ENCODE measurements at places on chromosomes 12 and 14.

DNA sequence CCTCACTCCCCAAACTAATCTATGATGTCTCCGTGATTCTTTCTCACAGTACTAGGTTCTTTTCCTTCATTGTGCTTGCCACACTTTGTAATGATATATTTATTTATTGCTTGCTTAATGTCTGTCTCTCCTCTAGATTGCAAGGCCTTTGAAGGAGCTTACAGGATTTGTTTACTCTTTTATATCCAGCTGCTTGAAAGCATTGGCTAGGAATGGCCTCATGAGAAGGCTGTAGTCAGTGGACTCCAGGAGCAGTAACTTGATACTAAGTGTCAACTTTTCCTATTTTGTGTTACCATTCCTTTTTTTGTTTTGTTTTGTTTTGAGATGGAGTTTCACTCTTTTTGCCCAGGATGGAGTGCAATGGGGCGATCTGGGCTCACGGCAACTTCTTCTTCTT, 7.3 kb upstream of the FAM234B start:
- no peak for DNase-seq

DNA sequence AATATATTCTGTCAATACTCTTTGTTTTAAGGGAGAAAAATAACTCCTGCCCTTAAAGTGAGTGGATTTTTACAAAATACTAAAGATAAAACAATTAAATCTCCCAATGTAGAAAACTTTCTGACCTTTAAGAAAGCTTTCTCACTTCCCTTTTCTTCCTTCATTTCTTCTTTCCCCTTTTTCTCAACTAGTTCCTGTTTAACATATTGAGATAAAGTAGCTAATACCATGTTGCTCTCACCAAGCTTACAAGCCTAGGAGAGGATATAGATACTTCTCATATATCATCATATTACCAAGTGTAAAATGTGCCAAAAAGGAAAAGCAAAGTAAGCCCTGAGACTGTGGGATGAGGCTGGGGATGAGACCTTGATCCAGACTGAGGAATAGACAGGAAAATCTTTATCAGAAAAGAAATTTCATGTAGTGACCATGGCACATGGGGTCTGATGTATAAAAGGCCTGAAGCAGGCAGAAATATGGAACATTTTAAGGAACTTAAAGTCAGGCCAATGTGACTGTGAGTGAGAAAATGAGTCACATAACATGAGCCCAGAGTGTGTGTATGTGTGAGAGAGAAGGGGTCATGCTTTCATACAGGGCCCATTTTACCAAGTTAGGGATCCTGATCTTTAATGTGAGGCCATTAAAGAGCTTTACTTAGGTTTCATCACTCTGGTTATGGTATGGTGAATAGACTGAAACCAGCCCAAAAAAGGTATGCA, 1.6 kb upstream of the RPL10L start:
- DNase-seq = no peak

GRCh38 chr12:57530396-57531142, 7.9 kb downstream of the MBD6 start:
- DNase-seq = no peak

- no peak for DNase-seq
These were observed 145.3 kb downstream of the BCAT1 start for GRCh38 chr12:24803430-24804245.

DNA sequence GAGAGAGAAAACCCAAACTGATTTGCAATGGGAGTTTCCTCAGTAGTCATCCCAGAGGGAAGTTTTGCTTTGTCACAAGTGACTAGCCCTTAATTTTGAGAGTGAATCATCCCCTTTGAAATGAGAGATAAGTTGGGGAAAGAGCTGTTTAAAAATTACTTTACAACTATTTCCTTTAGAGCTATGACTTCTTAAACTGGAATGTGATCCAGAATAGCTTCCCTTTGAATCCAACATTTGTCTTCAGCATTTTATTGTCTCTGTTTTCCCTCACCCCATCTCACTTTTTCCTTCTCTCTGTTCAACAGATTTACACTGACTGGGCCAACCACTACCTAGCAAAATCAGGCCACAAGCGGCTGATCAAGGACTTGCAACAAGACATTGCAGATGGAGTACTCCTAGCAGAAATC, 109.3 kb downstream of the NAV3 start:
- no peak for DNase-seq

DNA sequence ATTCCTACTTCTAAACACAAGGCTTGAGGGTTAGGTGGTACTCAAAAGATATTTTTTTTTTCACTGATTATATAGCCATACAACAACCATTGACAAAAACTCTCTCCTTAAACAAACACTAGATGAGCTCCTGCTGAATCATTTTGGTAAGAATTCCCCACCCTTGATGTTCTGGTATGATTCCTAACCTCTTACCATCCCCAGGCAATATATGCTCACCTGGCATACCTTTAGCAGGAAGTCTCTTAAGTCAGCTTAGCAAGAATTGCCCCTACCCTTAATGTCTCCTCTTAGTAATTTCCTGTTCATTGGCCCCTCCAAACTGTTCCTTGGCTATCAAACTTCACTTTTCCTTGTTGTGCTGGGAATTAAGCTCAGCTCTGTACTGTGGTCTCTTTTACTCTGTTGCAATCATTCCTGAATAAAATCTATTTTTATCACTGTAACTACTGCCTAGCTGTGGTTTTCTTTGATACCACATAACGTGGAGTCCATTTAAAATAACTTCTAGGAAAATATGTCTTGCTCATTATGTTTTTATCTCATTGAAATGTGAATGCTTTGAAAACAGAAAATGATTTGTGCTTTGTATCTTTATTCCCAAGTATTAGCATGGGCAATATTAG, 712.6 kb downstream of the SLC16A7 start:
- DNase-seq = no peak

- no peak for DNase-seq
These were observed 40.9 kb downstream of the SLC4A8 start for GRCh38 chr12:51465491-51465890.

DNA sequence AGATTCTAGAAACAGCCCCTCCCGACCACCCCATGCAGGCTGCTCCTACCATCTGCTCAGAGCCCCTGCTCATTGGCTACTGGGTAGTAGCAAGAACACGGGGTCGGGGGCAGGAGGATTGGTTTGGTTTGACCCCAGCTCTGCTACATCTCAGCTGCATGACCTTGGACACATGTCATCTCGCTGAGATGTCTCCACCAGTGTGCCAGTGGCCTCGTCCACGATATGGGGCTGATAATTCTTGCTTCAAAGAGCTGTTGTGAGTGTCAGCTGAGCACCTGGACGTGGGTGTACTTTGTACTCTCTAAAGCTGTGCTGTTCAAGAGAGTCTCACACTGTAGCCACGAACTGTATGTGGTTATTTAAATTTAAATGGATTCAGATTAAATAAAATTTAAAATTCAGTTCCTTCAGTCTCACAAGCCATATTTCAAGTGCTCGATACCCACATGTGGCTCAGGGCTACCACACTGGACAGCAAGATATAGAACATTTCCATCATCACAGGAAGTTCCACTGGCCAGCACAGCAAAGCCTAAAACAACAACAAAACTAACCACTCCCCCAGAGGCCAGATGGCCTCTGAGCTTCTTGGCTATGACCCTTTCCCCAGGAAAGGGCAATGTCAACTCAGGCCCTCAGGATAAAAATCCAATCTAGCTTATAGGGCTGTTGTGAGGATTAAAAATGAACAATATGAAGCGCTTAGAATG, 18.6 kb downstream of the LTBP2 start:
- DNase-seq = no peak

DNA sequence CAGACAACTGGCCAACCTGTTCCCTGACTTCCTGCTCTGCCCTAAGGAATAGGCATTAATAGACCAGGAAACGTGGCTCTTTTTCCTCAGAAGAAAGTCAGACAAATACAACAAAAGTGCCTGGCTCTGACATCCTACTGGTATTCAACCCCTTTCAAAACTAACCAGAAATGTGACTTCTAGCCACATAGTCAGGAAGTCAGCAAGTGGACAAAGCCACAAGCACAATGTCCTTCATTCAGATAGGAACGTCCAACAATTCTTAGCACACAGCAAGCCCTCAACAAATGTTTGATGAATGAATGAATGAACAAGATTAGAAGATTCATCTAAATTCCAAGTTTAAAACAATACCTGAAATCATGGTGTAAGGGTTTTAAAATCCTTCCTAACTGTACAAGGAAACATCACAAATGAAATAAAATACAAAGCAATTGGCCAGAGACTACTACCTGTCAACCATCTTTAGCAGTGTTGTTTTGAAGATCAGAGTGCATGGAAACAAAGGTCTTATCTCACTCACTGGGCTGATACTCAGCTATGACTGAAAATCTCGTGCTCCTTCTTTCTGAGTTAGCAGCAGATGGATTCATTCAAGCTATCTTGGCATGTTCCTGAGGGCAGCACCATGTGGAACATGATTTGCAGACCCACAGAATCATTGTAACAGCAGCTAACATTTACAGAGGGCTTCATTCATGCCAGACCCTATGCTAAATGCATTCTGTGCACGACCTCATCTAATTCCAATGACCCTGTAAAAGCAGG, 16.5 kb downstream of the APPL2 start:
- DNase-seq = no peak

DNA sequence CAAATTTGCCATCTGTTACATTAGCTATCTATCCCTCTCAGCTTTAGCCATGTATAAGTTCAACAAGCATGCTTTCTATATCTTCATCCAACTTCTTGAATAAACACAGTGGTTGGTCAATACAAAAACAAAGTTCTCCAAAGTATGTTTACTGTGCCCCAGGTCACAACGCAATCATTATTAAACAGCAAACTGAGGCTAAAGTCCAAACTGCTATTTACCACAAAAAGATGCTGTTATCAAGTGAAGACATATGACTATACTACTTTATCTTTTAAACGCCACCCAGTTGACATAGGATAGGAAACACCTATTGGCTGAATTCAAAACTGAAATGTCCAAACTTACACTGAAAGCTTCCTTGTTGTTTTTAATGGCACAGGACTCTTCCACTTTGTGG, 11.7 kb downstream of the ZCCHC8 start:
- DNase-seq = no peak

DNA sequence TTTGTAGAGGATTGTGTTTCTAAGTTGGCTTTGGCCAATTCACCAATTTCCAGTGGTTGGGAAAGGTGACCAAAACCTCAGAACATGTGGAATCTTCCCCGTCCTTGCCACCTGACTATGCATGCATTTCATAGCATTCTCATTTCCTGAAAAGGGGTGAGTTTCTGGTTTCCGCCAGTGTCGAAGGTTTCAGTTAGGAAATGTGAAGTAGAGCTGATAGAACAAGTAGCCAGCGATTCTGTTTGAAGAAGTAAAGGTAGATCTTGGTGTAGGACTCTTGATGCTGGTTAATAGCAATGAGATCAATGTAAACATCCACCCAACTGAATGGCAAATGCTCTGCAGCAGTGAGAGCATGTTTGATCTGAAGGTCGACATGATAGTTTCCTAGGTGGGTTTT, 15.9 kb downstream of the SMOC1 start:
- no peak for DNase-seq

DNA sequence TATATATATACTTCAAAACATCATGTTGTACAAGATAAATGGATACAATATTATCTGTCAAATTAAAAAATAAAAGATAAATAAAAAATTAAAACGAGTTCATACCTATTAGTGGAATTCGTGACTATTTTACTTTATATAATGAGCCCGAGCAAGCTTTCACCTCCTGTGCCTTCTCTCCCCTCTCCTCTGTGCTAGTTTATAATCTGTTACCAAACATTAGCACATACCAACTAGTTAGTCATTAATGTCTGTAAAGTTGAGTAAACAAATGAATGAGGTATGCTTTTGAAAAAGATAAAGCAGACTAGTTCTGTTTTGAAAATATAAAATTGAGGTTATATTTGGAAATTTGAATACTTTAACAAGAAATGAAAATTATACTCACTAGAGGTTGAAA, 84.0 kb downstream of the LRRC9 start:
- DNase-seq = no peak

DNA sequence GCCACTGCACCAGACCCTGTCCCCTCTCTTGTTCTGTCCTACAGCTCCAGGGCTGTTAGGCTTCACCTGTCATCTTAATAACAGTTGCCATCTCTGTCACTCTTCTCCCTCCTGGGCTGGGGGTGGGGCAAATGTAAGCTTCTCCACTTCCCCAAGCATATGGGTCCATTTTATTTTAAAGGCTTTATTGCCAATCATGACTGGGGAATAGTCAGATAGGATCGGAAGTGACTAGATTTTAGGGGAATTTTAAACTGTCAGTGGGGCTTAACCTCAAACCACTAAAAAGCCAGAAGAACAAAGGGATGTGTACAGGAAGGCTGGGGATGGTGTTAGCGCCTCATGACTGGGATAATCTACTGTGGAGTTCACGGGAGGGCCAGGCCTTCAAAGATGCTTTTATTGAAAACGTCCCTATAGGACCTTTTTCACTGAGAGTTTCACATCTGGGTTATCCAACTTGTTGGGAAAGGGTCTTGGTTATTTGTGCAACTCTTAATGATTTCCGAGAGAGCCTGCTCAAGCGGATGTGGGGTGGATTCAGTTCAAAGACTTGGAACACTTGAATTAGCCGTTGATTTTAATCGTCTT, 41.6 kb downstream of the CHST11 start:
- no peak for DNase-seq

DNA sequence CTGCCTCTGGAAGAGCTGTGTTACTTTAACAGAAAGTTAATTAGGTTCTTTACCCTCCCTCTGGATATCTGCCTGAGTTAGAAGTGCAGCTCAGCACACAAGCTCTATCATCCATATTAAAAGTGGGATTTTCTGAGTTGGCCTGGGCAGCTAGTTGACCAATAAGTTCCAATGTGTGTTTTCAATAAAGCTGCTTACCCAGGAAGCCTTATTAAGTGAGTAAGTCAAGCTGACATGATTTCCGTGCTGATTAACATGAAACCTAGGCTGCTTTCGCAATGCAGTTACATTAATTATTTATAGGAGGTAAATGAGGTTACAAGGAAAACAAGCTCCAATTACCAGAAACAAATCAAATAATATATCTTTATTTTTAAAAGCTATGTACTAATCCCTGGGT, 4.8 kb downstream of the NEUROD4 start:
- DNase-seq = no peak

DNA sequence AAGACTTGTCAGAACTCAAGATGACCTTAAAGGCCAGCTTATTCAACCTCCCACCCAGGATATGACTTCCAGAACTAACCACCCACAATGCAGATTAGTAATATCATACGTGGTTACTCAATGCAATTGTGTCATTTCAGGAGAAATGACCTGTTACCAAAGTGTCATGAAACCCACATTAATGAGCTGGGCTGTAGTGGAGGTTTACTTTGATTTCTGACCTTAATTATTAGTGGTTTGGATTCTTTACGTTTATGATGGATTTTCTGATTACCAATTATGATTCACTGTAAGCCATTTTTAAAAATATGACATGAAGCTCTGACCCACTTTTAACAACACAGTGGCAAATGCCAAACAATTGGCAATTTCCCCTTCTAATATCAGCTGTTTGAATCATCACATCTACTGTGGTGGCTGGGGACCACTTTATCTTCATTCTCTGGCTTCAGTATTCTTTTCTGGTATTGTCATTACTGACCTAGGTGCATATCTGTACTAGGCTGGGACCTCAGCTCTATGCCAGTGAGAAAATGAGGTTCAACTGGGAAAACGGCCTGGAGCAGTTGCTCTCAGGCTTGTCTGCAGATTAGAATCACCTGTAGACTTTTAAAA, 223.3 kb downstream of the RGS6 start:
- no peak for DNase-seq

GRCh38 chr12:51056242-51056641, 8.1 kb downstream of the LETMD1 start:
- no peak for DNase-seq

- DNase-seq = no peak
These were observed 251.9 kb upstream of the PRKD1 start for GRCh38 chr14:30179381-30180130.

GRCh38 chr14:104116288-104116755, 22.1 kb upstream of the KIF26A start:
- no peak for DNase-seq

- DNase-seq = no peak
These were observed 6.3 kb downstream of the SLC7A8 start for GRCh38 chr14:23177181-23177580.

All from globus pallidus (tissue), 1 donor.